ENCODE measurements at places on chromosomes 5 and 9.

DNA sequence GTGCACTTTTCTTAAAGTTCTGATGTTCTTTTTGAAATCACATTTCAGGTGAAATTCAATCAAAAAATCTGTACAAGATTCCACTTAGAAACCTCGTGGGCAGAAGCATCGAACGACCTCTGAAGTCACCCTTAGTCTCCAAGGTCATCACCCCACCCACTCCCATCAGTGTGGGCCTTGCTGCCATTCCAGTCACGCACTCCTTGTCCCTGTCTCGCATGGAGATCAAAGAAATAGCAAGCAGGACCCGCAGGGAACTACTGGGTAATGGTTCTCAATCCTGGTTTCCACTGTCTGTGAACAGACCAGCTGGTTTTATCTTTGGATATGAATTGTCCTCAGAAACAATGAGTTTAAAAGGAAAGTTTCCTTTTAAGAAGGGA lies 8.1 kb upstream of the SLC2A8 start:
- DNase-seq, result no peak

GRCh38 chr9:98380065-98380681 lies 124.7 kb upstream of the TBC1D2 start:
- no peak for DNase-seq

- DNase-seq, result no peak
Observed at GRCh38 chr9:90579181-90579580, 63.4 kb downstream of the DIRAS2 start.

DNA sequence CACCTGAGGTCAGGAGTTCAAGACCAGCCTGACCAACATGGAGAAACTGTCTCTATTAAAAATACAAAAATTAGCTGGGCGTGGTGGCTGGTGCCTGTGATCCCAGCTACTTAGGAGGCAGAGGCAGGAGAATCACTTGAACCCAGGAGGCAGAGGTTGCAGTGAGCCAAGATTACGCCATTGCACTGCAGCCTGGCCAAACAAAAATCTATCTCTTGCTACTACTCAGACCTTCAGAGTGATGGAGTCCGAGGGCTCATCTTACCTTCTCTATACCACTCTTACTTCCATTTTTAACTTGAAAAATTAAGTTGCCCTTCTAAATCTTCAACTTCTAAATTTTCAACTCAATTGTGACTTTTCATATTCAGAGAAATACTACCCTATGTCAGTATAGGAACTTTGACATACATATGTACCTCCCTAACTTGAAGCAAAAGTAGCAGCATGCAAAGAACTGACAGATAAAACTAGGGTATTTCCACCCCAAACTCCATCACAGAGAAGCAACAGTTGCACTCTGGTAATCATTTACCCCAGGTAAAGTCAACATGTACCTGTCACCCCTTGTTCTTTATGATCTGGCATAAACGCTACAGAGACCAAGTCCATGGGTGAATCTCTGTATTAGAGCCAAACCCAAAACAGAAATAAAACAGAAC lies 11.4 kb downstream of the ZFAND5 start:
- DNase-seq, result no peak

DNA sequence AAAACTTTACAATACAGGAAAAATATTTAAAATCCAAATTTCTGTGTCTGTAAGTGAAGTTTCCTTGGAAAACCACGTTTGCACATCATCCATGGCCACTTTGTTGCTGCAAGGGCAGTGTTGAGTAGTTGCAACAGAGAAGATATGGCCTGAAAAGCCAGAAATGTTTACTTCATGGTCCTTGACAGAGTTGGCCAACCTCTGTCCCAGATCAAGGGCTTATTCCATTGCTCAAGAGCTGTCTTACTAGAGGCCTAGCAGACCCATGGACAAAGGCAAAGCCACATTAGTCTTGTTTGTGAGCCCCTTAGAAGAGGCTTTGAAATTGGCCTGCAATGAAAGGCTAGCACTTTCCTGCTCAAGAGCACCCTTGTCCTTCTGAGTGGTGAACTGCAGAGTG lies 119.4 kb downstream of the GAS1 start:
- DNase-seq, result peak; percentile 3

Measured in inflammatory macrophage treated with lipopolysaccharide for 4 hours (primary cell).